GM12878 (cell line): ENCODE measurements at places on chromosomes 2 and 18. TPM values are rescaled to one million over a fixed set of nuclear protein-coding genes. Genes with fewer than 3 reads are reported as not detected.

C2orf80 gene
- not detected in 2 replicates for total RNA-seq

SLC23A3 gene
- total RNA-seq: 0.37 and 1.0 TPM in 2 replicates

EML6 gene
- 0.32 and 0.36 TPM in 2 replicates for total RNA-seq

TFPI gene
- total RNA-seq: 0.29 and 0.41 TPM in 2 replicates

ZAP70 gene
- total RNA-seq: 2.5 and 2.9 TPM in 2 replicates

UGT1A5 gene
- total RNA-seq: not detected in 2 replicates

PDCL3 gene
- 28.6 and 31.3 TPM in 2 replicates for total RNA-seq

SP140L gene
- total RNA-seq: 17.3 and 18.5 TPM in 2 replicates

AGXT gene
- 0.18 and 0.19 TPM in 2 replicates for total RNA-seq

INO80C gene
- total RNA-seq: 29.3 and 30.7 TPM in 2 replicates

ATP9B gene
- 15.5 and 17.7 TPM in 2 replicates for total RNA-seq

SLC30A3 gene
- total RNA-seq: not detected in 2 replicates

SPATA3 gene
- 0.19 TPM in 1 of 2 replicates, not detected in the other for total RNA-seq

LYPD1 gene
- total RNA-seq: not detected in 2 replicates

SERPINB11 gene
- not detected in 2 replicates for total RNA-seq

TRMT61B gene
- total RNA-seq: 14.7 and 15.7 TPM in 2 replicates

LONRF2 gene
- total RNA-seq: 0.03 and 0.08 TPM in 2 replicates

CRACDL gene
- 0.48 and 0.72 TPM in 2 replicates for total RNA-seq

IGFBP5 gene
- 1.8 and 2.8 TPM in 2 replicates for total RNA-seq

APLF gene
- 1.9 TPM in 2 replicates for total RNA-seq

RFTN2 gene
- total RNA-seq: not detected in 2 replicates

INO80D gene
- 15.3 and 16.3 TPM in 2 replicates for total RNA-seq

EVX2 gene
- not detected in 2 replicates for total RNA-seq

RNF144A gene
- total RNA-seq: 0.80 and 1.4 TPM in 2 replicates

TUBA3E gene
- total RNA-seq: not detected in 2 replicates

PPM1G gene
- total RNA-seq: 129 and 130 TPM in 2 replicates

TWIST2 gene
- not detected in 2 replicates for total RNA-seq

IL1RL1 gene
- total RNA-seq: 0.18 TPM in 1 of 2 replicates, not detected in the other

EN1 gene
- total RNA-seq: not detected in 2 replicates

ZNF2 gene
- 3.5 TPM in 2 replicates for total RNA-seq

SERPINB3 gene
- total RNA-seq: not detected in 2 replicates

DIPK1C gene
- not detected in 2 replicates for total RNA-seq

GCG gene
- total RNA-seq: 0.29 TPM in 1 of 2 replicates, not detected in the other

UGT1A4 gene
- 0.21 TPM in 1 of 2 replicates, not detected in the other for total RNA-seq

IL36G gene
- total RNA-seq: not detected in 2 replicates

EVA1A gene
- total RNA-seq: 0.69 and 1.0 TPM in 2 replicates
